ENCODE measurements at places on chromosomes 6 and 20.

DNA sequence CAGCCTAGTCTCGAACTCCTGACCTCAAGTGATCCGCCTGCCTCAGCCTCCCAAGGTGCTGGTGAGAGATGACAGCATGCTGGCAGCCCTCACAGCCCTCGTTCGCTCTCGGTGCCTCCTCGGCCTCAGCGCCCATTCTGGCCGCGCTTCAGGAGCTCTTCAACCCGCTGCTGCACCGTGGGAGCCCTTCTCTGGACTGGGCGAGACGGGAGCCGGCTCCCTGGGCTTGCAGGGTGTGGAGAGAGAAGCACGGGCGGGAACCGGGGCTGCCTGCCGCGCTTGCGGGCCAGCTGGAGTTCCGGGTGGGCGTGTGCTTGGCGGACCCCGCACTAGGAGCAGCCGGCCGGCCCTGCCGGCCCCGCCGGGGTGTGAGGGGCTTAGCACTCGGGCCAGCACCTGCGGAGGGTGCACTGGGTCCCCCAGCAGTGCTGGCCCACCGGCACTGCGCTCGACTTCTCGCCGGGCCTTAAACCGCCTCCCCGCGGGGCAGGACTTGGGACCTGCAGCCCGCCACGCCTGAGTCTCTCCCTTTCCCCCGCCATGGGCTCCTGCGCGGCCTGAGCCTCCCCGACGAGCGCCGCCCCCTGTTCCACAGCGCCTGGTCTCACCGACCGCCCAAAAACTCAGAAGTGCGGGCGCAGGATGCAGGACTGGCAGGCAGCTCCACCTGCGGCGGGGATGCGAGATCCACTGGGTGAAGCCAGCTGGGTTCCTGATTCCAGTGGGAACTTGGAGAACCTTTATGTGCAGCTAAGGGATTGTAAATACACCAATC is 31.5 kb upstream of the RANBP9 start:
- DNase-seq: no peak

DNA sequence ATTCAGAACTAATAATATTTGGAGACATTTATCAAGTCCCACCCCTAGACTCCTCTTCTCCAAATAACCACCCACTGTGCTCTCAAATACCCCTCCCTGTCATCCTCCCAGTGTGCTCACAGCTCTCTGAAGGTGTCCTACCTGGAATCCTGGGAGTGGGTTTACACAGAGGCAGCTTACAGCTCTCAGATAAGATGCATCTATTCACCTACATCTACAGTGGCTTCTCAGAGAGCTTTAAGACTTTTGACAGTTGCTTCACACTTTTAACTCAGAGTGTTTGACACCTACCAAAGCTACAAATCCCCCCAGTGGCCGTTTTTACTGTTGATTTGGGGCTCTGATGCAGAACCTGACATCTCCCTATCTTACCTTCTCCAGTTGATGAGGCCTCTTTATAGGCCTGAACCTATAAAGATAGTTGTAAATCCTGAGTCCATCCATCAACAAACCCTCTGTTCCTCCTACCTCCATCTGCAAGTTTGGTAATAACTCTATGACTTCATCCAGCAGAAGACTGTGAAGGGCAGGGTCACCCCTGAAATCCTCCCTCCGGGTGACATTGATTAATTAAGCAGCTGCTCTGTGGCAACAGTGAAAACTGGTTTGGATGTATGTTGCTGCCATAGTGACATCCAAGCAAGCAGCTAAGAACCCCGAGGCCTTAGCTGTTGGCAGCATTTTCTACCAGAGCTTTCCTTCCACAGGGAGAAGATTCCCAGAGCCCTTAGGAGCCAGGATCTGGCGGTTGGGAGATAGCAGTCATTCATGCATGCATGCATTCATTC is 226.1 kb upstream of the RREB1 start:
- DNase-seq: no peak

DNA sequence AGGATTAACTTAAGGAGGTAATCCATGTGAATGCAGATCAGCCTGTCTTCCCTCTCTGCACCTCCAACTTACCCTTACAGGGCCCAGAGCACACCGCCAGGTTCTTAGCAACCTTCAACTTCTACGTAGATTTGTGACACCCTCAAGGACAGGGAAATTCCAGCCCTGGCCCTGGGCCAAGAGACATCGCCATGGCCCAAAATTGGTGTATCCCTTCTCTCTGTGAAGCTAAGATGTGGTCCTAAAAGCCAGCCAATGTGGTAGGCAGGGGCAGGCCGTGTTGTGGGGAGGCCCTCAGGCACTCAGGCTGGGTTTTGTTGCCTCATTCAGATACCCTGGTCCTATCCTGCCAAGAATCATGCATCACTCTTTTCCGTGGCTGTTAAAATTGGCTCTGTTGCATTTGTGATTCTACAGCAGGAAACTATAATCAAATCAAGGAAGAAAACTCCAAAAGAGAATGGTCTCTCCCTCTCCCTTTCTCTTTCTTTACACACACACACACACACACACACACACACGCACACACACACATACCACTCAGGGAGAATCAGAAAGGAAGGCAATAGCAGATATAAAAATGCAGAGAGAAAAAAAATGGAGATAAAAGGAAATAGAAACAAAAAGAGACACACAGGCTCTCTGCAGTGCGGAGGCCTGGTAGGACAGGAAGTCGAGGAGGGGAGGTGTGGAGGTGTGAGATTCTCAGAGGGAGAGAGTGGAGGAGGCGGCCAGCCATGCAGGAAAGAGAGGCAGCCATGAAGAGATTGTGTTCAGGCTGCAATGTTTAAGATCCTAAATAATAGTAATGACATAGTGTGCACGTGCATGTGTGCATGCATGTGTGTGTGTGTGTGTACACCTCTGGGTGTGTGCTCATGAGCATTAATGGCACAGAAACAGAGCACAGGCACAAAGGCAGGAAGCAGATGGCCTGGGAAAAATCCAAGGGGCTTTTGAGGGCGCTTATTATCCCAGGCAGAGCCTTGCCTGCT is 201.8 kb upstream of the LRFN2 start:
- DNase-seq: no peak

DNA sequence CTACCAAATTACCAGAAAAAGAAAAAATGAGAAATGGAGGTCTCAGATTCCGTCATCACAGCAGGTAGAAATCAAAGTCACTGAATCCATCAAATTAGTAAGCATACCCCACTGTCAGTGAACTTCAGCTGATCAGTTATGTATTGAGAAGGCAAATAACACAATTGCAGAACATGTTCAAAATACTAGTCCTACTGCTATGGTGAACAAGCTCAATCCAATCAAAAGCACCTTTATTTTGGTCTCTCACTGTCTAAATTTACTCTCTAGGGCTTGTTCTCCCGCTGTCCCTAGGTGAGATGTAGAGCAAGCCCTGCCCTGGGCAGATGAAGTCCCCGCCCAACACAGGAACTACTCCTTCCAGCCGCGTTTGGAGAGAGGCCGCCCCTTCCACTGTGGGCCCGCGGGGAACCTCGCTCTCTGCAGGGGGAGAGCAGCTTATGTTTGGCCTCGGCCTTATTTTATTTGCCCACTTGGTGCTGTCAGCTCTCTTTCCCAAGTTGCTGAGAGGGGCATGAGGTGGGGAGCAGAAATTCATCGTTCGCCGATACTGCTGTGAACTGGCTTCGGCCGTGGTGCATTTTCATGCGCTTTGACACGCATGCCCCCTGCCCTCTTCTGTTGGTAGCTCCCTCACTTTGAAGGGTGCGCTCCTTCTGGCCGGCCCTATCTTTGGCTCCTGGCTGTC is 14.3 kb upstream of the MAP1LC3A start:
- DNase-seq: no peak

GRCh38 chr20:32208499-32209154 is 947 bp downstream of the POFUT1 start:
- no peak for DNase-seq

GRCh38 chr6:158757753-158758090 is 61.4 kb downstream of the EZR start:
- no peak for DNase-seq

GRCh38 chr6:57116776-57117175 is 26.8 kb downstream of the ZNF451 start:
- no peak for DNase-seq

DNA sequence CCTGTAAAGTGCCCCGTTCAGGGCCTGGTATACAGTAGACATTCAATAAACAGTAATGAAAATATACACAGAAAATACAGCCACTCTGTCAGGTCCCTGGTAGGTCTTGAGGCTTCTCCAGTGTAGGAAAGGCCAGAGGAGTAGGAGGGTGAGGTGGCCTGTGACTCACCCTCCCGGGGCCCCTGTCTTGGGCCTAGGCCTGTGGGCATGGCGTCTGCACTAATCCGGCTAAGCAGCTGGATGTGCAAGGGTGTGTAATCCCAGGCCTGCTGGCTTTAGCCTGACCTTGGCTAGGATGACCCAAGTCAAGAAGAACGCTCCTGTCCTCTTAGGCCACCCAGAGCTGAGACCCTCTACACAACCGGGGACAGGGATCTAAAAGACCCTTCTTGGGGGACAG is 84.9 kb downstream of the KCNB1 start:
- no peak for DNase-seq

DNA sequence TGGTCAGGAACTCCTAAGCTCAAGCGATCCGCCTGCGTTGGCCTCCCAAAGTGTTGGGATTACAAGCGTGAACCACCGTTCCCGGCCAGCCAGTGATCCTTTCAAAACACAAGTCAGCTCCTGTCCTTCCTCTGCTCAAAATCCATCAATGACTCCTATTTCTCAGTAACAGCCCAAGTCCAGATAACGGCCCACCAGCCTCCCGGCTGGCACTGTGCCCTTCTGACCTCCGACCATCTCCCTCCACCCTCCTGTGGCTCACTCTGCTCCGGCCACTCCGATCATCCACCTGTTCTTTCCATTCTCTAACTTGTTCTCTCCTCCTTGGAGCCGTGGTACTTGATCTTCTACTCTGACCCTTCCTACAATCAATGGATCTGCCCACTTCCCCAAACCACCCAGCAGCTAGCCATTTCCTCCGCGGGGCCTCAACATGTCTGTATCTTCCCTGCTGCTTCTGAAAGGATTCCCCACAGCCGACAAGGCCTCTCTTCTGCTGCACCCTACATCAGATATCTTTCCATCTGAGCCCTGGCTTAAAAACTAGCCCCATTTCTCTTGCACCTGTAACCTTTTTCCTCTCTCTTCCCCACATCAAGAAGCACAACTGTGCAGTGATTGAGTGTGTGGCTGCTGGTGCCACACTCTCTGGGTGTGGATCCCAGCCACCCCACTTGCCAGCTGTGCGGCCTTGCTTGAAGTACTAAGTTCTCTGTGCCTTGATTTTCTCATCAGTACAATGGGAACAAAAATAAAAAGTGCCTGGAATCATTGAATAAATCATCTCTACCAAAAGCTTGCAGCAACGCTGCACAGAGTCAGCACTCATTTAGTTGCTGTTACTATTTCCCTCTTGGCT is 6.1 kb upstream of the ZMYND8 start:
- DNase-seq: no peak

GRCh38 chr6:78340755-78341154 is 526.6 kb upstream of the IRAK1BP1 start:
- DNase-seq: no peak

DNA sequence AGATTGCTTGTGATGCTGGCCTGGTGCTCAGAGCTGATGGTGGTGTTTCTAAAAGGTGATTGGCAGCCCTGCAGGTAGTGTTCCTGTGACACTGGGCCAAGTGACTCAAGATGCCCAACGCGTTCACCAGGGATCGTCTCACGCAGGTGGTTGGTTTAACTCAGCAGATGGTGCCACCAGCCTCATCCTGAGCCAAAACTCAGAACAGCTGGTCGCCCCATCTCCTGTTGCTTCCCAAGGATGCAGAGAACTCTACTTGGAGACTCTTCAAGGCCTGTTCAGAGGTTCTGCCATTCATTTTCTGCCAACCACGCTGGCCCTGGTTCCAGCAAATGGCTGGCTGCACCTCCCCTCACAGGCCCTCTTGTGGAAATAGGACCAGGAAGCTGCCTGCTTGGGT is 394.4 kb downstream of the CDH26 start:
- DNase-seq: no peak

DNA sequence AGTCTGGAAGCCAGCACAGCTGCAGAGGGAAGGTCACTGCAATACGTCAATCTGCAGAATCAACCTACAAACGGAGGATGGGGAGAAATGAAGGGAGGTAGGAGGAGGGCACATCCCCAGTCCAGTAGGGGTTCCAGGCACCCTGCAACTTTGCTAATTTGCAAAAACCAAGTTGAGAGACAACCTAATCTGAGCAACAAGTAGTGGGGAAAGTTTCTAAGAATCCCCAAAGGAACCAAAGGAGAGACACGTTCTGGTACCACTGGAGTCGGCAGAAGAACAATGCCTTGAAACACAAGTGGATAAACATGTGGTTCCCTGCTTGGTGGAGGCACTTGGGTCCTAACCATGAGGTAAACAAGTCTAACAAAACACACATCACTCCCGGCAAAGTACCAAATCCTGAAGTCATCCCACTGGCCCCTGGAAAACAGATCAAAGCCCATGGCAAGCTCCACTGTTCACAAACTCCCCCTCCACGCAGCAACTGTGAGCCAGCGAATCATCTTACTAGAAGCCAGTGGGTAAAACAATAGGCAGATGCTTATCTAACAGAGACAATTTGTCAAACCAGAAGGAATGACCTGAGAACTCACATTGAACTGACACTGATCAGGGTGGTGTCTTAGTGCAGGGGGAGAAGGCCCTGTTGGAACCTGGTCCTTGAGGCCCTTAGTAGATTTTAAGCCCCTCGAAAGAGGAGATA is 4.7 kb downstream of the MRPS18A start:
- no peak for DNase-seq

- DNase-seq: no peak
These were observed 319.1 kb upstream of the NT5E start for GRCh38 chr6:85130743-85131142.

GRCh38 chr6:130362128-130362527 is 3.7 kb upstream of the TMEM200A start:
- DNase-seq: peak; percentile 17

GRCh38 chr6:127684501-127684900 is 107.5 kb downstream of the C6orf58 start:
- no peak for DNase-seq

DNA sequence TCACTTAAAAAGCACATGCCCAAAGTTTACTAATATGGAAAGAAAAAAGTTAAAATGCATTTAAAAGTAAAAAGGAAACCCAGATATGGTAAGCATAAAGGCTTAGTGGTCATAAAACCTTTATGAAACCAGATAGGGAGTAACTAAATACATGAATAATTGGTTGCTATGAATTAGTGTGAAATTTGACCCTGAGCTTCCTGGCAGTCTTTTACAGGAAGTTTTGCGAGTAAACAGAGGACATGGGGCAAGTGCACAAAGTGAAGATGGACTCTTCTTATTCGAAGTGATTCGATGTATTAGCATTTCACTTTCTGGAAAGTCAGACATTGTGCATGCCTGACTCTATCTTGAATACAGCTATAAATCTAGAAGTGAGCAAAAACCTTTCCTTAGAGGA is 90.9 kb upstream of the MLIP start:
- DNase-seq: no peak

- no peak for DNase-seq
These were observed 57.0 kb downstream of the SMPDL3A start for GRCh38 chr6:122845916-122846612.

GRCh38 chr6:135025175-135025574 is 29.4 kb downstream of the HBS1L start:
- no peak for DNase-seq

- no peak for DNase-seq
These were observed 26.0 kb downstream of the RBM38 start for GRCh38 chr20:57417051-57417689.

Data from progenitor cell of endocrine pancreas (in vitro differentiated cells).